ENCODE measurements at places on chromosomes 16 and 17.

GRCh38 chr17:44831371-44831770 is 1.3 kb upstream of the GJC1 start:
- DNase-seq, result no peak

- no peak for DNase-seq
Measured at GRCh38 chr17:42679492-42680330, 1.9 kb downstream of the CCR10 start.

DNA sequence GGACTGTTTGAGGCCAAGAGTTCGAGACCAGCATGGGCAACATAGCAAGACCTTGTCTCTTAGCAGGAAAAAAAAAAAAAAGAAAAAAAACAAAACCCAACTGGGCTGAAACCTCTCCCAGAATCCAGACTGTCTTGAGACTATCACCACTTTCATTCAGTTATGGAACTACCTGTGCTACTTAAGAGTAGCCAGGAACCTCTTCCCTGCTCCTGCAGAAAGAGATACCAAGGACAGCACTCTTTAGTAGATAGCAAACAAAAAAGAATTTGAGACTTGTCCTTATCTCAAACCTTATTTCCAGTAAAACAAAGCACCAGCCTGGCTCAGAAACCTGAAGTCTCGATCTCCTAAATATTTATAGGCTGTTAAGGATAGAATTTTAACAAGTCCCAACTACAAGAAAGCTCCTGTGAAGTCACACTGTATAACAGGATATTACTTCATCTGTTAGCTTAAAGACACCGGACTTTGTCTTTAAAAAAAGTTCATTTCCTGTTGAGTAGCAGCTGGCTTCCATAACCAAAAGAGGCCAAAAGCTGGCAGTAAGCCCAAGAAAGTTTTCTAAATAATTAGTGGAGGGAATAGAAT is 5.1 kb downstream of the CDR2 start:
- no peak for DNase-seq

DNA sequence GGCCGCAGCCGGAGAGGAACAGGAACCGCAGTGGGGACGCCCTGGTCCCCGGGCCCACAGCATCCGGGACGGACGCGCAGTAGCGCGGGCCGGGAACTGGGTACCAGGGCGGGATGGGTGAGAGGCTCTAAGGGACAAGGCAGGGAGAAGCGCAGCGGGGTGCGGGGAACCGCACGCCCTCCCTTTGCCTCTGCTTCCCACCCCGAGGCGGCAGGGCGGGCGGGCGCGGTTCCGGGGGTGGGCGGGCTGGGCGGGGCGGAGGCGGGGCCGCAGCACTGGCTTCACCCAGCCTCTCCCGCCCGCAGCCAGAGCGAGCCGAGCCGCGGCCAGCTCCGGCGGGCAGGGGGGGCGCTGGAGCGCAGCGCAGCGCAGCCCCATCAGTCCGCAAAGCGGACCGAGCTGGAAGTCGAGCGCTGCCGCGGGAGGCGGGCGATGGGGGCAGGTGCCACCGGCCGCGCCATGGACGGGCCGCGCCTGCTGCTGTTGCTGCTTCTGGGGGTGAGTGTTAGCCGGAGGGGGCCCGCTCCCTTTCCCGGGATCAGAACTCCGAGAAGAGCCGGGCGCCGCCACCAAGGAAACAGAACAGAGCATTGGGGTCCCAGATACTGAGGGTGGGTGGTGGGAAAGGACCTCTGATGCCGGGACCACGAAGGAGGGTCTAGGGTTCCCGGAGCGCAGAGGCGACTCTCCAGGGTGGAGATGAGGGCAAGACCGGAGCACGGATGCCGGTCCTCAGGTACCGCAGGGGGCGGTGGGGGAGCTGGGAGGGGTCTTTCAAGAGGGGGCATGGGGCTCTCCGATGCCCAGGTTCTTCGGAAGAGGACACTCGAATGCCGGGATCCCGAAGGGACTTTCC is at the start of gene NGFR:
NGFR (plus strand) TSS at position 308 of the 856 bp plus-strand sequence; CDS start at position 433, 125 bp downstream.
- DNase-seq, result no peak

GRCh38 chr17:68390888-68391545 is 66.3 kb downstream of the WIPI1 start:
- DNase-seq, result no peak

GRCh38 chr17:35846055-35846809 is 22.5 kb downstream of the HEATR9 start:
- DNase-seq, result no peak

DNA sequence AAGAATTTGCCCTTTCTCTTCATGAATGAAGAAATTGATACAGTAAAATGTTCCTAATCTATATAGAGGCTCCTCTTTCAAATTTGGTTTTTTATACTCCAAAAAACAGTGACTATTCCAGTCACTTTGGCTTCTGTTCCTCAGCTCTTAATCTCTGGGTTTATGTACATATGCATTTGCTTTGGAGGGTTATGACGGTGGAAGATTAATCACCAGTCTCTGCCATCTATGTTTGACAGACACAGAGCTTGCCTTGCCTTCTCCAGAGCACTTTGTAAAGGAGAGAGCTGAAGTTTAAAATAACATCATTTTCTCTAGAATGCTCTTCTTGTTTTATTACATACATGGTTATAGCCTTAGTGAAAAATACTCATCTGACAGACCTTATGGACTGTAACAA is 99.3 kb downstream of the NLK start:
- DNase-seq, result no peak

DNA sequence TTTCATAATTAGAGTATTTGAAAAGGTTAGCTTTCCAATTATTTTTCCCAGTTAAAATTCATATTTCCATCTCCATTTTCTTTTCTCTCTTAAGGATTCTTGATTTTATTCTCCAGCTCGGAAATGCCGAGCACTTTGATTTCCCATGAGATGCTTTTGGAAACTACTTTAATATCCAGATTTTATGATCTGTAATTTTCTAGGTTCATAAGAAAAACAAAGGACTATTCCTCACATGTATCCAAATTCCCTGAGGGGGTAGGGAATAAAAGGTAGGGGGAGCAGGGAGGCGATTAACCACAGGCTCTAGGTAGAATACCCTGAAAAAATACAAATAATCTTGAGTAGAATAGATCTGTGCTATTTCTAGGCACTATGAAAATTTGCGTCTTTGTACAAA is 938 bp downstream of the RNF43 start:
- DNase-seq, result no peak

GRCh38 chr16:49713770-49714169 is 142.1 kb downstream of the ZNF423 start:
- no peak for DNase-seq

- no peak for DNase-seq
Measured at GRCh38 chr17:19753051-19753509, 5.0 kb upstream of the ALDH3A1 start.

DNA sequence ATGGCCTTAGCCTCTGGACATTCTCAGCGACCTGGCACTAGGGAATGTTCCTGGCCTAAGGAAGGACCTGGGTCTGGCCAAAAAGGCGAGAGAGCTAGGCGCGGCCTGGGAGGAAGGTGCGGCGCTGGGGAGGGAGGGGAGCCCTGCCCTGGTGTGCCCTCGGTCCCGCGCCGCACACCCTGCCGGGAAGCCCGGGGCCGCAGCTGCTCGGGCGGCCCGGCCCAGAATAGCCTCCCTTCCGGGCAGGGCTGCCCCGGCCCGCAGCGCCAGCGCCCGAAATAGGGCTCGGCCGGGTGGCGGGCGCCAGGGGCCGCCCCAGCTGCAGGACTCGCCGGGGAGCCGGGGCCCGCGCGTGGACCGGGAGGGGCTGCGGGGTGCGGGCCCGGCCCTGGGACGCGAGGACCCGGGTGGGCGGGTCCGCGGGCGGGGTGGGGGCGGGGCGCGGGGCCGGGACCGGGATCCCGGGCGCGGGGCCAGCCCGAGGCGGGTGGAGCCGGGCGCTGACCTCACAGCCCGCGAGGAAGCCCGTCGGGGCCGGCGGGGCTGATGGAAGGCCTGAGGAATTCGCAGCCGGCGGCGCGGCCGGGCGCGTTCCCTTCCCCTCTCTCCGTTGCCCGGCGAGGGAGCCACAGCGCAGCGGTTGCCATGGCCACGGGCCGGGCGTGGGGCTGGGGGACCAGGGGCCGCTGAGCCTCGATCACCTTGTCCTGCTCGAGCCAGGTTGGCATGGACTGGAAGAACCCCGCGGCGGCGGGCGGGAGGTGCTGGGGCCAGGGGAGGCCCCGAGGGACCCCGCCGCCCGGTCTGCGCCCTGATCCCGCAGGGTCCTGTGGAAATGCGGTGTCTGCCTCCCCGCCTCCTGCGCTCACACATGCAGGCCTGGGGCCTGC is 18.1 kb downstream of the SOCS3 start:
- DNase-seq, result no peak
